Eye (tissue), 1 donor: ENCODE measurements at places on chromosomes 7 and 10.

DNA sequence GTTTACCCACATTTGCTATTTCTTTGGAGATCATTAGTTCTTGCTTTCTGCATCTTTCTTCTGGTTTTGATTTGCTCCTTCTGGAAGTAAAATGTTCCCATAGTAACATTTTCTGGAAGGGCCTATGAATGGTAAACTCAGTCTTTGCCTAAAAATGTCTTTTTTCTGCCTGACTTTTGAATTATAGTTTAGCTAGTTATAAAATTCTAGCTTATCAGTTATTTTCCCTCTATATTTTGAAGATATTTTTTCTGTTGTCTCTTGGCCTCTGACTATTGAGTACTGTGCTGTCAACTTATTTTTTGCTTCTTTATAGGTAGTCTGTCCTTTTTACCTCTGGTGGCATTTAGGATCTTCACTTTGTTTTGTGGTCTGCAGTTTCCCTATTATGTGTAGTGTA lies 21.6 kb upstream of the MTURN start:
- no peak for DNase-seq

- DNase-seq, result peak; percentile 80
Measured at GRCh38 chr7:97733276-97734161, 1.6 kb downstream of the TAC1 start.

DNA sequence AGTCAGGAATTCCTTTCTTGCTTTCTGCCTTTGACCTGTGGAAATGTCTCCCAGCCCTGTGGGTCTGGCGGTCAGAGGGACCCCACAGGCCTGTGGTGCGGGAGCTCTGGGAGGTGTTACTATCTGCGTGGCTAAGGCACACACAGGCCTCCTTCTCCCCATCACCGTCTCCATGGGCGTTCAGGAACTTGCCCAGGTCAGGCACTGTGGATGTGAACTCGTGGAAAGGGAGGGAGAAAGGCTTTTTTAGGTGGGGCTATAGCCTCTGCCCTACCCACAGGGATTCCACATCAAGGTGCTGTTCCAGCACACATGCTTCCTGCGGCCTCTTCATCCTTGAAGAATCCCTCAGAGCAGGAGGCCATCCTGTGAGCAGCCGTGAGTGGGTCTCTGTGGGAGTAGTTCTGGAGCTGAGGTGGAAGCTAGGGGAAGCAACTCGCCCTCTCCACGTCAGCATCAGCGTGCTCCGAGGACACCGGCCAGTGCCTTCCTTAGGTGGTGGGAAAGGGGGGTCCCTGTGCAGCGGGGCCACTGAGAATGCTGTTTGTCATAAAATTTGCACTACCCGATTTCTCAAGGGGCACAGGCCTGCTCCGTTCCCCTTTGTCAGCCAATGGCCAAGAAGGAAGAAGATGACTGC lies 7.5 kb upstream of the ATP6V0E2 start:
- DNase-seq, result no peak

DNA sequence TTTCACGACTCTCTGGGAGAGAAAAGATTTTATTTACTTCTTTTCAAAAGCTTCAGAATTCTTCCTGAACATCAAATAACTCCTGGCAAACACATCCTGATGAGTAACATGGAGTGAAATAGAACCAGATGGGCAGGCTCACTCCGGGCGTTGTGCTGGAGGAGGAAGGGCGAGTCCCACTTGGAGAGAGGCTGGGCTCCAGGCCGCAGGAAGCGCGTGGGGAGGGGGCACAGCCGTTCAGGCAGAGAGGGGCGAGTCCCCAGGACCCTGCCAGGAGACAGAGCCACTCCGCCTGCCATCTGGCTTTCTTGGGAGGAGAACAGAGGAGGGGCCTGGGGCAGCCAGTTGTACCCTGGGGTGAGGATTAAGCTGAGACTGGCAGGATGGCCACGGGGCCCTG lies 265.9 kb upstream of the ZMIZ1 start:
- peak; percentile 84 for DNase-seq

DNA sequence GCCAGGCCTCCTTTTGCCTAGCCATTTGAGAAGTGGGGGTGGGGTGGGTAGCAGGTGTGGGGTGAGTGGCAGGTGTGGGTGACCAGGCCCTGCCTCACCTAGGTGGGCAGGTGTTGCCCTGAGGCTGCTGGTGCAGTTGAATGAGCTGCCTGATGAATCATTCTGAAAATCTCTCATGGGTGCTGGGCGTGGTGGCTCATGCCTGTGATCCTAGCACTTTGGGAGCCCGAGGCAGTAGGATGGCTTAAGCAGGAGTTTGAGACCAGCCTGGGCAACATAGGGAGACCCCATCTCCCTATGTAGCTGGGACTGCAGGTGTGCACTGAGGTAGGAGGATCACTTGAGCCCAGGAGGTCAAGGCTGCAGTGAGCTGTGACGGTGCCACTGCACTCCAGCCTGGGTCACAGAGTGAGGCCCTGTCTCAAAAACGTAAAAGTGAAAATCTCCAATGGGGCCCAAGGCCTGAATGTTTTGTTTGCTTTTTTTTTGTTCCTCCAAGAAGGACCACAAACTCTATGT lies 17.7 kb downstream of the TSPAN14 start:
- DNase-seq, result no peak

- no peak for DNase-seq
Measured at GRCh38 chr10:44395396-44395795, 10.5 kb upstream of the CXCL12 start.

- DNase-seq, result peak; percentile 96
Measured at GRCh38 chr10:28939281-28940157, 262.2 kb downstream of the BAMBI start.

- DNase-seq, result no peak
Measured at GRCh38 chr7:158821171-158822031, 7.9 kb downstream of the ESYT2 start.
